Brain (organoid and tissue), 16 donors: ENCODE measurements at places on chromosomes 5 and 9. TPM values are rescaled to one million over a fixed set of nuclear protein-coding genes. Genes with fewer than 3 reads are reported as not detected.

The SLC25A48 gene
- polyA plus RNA-seq = 23.1 TPM

The SH3GLB2 gene
- polyA plus RNA-seq = 285 TPM

The PHF2 gene
- 63.6 TPM for polyA plus RNA-seq

The SOHLH1 gene
- polyA plus RNA-seq = 3.9 TPM

The FOXD4L5 gene
- polyA plus RNA-seq = not detected

The NR4A3 gene
- polyA plus RNA-seq = 1.0 TPM

The COL15A1 gene
- 1.1 TPM for polyA plus RNA-seq

The GABRA6 gene
- polyA plus RNA-seq = not detected

The IQGAP2 gene
- 0.39 TPM for polyA plus RNA-seq
